ENCODE measurements at places on chromosomes 2 and 18.

- DNase-seq = no peak
Measured at GRCh38 chr2:181957668-181958067, 28.0 kb upstream of the PPP1R1C start.

DNA sequence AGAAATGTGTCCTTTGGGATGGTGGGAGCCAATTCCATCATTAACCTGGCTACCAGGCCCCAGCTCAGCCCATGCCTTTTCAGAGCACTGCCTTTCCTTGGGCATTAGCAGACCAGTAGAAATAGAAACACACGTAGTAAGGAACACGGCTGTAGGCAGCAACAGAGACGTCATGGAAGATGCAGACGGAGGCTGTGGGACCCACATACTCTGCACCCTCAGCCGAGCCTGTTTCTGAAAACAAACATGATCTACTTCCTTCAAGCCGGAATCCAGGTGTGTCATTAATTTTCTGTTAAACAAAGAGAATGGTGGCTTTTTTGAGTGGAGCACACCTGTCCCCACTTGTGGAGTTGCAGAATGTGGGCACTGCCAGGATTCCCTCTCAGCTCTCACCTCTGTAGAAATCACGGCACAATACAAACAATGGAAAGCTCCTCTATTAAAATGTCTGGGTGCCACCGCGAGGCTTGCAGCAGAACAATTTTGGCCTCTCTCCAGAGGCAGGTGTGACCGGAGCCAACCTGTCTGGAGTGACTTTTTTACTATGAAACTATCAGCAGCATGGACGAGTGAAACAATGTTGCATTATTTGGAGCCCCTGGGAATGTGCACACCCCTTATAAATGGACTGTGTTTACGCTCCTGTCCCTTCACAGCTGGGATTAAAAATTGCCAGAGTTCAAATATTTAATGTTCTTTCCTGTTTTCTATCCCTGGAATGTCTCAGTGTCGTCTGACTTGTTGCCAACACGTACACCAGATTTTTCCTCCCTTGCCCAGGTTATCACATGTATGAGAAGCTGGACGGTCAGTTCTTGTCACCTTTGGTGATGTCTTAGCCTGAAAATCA lies 31.7 kb downstream of the SPP2 start:
- DNase-seq = no peak

DNA sequence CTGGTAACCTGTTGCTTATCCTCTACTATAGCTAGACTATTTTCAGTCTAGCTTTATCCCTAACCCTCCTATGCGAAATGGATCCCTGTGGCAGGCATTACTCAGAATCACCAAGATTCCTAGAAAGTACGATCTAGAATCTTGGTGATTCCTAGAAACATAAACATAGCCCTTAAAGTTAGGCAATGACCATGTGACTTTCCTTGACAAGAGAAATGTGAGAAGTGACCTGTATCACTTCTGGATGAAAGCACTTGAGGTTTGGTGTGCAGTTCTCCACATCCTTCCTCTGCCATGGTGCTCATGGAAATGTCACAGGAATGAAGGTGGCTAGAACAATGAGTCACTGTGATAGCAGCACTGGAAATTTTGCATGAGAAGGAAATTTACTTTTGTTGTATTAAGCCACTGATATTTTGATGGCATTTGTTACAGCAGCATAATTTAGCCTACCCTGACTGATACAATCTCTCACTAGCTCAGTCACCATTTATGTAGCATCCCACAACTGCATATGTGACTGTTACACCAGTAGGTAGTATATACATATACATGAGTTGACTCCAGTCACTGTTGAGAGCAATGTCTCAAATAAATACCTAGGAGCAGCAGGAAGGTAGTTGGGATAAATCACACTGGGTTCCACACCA lies 68.3 kb upstream of the MAPRE2 start:
- DNase-seq = no peak

DNA sequence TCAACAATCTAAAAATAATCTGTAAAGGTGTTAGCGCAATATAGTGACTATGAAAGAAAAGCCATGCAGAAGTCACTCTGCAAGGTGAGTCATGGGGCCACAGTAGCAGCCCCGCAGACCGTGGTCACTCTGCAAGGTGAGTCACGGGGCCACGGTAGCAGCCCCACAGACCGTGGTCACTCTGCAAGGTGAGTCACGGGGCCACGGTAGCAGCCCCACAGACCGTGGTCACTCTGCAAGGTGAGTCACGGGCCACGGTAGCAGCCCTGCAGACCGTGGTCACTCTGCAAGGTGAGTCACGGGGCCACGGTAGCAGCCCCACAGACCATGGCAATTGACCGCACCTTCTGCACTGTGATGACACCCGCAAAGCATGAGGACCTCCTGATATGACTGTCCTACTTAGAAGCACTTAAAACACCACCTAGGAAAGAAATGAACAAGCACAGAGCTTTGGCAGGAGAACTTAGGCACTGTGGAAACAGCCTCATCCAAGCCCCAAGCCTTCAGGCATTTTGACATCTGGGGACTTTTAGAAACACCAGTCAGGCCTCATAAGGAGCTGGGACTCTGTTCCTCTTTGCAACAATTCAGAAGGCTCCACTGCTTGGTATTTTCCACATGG lies 70.1 kb downstream of the LDLRAD4 start:
- DNase-seq = peak; percentile 51

DNA sequence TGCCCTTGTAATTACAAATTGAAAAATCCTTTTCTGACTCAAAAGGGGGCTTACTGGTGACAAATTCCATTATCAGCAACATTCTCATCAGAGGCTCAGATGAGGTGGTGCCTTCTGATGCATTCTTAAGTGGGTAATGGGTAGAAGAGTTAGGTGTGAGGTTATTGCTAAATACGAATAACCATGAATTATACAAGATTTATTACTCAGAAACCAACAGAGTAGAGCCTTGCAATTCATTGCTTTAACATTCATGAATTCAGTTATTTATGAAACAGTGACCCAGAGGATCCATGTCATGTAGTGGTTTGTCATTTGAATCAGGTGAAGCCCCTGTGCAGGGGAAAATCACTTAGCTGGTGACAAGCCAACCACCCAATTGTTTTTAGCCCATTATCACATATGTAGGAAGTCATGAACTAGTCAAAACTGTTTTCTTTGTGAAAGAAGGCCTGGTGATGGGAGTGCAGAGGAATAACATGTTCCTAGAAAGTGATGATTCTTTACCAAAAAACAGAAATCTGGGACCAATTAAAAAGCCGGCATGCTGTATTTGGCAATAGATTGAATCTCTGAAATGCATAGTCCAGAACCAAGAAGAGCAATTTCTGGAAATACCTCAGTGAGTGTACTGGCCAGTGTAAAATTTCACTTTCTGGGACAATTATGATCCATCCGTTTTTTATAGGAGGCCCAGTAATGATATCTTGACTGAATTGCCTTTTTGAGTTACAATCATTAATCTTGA lies 70.2 kb downstream of the CRIM1 start:
- no peak for DNase-seq

DNA sequence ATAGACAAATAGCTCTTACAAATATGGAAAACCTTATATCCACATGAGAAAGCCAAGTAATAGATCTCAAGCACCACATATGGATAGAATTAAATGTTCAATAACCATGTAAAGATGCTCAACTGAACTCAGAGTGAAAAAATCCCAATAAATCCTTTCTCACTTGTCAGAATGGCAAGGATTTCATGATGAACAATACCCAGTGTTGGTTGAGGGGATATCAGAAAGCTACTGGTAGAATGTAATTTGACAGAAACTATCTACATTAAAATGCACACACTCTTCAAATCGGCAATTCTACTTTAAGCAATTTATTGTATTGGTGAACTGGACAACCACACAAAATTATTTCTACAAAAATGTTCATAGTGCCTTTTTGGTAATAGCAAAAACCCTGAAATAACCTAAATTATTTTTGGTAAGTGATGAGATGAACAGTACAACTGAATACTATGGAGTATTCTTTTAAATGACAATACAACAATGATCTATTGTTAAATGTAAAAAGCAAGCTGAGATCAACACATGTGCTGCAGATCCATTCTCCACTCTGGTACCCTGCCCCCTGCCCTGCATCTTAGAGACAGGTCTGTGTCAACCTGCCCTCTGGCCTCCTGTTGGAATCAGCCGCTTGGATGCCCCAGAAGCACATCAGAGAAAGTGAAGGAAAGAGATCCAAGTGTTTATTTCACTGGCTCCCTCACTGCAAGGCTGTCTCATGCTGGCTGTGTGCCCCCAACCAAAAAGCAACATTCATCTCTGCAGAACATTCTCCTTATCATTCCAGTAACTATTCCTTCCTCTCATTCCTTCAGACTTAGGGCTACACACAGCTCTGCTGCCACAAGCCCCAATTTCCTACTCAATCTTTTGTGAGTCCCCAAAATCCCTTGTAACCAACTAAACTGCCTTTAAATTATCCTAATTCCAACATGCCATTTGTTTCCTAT lies 442.5 kb downstream of the LRATD1 start:
- DNase-seq = no peak

DNA sequence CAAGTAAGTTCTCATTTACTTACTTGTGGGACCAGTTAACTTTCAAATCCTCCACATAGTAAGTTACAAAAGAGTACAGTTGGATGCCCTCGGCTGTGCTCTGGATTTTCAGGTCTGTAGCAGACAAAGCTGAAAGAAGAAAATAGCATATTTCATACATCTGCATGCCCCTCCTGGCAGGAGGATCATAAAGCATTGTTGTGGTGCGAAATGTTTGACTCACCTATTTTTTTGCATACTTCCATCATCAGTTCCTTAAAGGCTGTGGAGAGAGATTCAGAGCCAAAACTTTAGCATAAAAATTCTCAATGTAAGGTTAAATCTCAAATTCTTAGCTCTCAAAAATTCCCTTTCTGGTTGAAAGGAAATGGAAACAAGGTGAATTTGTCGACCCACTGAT lies 70.8 kb upstream of the LPIN2 start:
- no peak for DNase-seq

DNA sequence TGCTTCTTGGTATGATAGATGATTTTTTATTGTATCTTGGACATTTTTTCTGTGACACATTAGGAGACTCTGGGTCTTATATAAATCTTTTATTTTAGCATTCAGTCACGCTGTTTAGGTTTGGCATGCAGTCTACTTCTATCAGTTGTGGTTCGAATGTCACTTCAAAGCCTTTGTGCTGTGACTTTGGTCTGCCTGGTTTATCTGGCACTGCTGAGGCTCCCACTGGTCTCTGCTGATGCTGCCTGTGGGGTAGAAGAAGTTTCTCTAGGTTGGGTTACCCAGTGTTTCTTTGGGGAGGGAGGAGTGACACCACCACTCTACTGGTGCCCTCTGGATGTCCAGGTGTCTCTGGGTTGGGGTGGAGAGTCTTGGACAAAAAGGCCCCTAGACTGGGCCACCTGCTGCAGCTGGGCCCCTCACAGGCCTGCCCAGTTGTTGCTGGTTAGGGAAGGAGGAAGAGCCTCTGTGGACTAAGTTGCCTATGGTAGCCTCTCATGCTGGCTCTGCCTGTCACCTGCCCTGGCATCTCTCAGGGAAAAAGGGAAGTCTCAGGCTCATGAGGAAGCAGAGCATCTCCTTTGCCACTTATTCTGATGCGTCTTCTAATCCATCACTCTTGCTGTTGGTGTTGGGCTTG lies 115.4 kb upstream of the HS6ST1 start:
- DNase-seq = peak; percentile 73

- DNase-seq = peak; percentile 75
Measured at GRCh38 chr2:238108423-238109183, 8.5 kb downstream of the ESPNL start.

DNA sequence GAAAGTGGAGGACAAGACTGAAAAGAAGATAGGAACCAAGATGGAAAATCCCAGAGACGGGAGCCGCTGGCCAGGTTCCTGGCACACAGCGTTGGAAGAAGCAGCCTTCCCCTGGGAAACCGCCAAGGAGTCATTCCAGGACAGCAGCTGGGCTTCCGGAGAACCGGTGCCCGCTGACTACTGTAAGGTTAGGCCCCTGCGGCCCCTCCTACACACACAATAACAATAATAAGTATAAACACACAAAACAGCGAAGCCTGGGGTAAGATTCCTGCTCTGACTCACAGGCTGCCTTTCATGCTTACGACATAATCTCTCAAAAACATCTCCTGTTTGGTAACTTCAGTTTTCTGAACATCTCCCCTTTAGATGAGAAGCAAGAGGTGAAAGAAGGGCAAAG lies 28.1 kb upstream of the MYCN start:
- no peak for DNase-seq

- DNase-seq = no peak
Measured at GRCh38 chr2:16320716-16321115, 344.9 kb downstream of the CYRIA start.
